ENCODE measurements at places on chromosomes 12 and 14.

- peaks cover 8% of the 10 kb centered on the region for H3K27me3 ChIP-seq
- H3K4me3 ChIP-seq: no peak overlapping the region
- DNase-seq: no peak
- H3K36me3 ChIP-seq: no peaks in the 10 kb centered on the region
- H3K27ac ChIP-seq: no peak overlapping the region
Measured at GRCh38 chr14:69247676-69248440, 12.1 kb upstream of the GALNT16 start.

DNA sequence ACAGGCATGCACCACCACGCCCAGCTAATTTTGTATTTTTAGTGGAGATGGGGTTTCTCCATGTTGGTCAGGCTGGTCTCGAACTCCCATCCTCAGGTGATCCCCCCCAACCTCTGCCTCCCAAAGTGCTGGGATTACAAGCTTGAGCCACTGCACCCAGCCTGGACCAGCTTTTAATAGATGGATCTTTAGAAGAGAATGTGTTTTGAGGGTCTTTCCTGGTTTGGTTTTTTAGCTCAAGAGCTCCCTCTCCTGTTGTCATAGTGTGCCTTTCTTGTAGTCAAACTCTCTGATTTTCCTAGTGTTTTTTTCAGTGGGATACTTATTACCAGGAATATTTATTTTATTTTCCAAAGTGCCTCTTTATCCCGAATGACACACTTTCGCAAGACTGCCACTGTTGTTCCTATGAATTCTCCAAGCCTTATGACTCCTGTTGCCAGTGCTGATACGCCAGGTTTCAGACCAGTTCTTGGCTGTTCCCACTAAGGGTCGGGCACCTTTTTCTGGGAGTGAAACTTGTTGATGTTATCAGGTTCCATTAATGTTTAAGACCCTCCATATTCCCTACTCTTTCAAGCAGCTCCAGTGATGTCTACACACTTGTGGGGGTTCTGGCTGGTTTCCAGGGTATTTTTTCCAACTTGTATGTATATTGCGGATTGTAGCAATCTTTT lies 31.5 kb upstream of the LIMA1 start:
- no peaks in the 10 kb centered on the region for H3K36me3 ChIP-seq
- H3K4me1 ChIP-seq: no peaks in the 10 kb centered on the region
- DNase-seq: no peak
- no peak overlapping the region for H3K27ac ChIP-seq

DNA sequence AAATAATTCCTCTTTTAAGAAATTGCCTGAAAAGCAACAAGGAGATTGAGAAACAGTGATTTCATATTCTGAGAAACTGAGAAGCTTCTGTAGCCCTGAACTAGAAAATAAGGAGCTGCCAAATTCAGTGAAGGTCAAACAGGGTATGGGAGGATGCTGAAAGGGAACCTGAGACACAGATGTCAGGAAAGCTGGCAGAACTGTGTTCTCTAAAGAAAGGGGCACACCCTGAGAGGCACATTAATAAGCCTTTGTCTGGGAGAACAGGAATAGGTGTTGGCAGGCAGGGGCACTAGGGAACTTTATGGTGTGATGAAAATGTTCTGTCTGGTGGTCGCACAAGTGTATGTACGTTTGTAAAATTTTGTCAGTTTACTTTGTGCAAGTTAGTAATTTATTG lies 29.6 kb downstream of the VRK1 start:
- H3K27ac ChIP-seq: peak overlapping the region; percentile 28
- DNase-seq: no peak
- peaks cover 37% of the 10 kb centered on the region for H3K36me3 ChIP-seq
- H3K4me3 ChIP-seq: no peak overlapping the region

DNA sequence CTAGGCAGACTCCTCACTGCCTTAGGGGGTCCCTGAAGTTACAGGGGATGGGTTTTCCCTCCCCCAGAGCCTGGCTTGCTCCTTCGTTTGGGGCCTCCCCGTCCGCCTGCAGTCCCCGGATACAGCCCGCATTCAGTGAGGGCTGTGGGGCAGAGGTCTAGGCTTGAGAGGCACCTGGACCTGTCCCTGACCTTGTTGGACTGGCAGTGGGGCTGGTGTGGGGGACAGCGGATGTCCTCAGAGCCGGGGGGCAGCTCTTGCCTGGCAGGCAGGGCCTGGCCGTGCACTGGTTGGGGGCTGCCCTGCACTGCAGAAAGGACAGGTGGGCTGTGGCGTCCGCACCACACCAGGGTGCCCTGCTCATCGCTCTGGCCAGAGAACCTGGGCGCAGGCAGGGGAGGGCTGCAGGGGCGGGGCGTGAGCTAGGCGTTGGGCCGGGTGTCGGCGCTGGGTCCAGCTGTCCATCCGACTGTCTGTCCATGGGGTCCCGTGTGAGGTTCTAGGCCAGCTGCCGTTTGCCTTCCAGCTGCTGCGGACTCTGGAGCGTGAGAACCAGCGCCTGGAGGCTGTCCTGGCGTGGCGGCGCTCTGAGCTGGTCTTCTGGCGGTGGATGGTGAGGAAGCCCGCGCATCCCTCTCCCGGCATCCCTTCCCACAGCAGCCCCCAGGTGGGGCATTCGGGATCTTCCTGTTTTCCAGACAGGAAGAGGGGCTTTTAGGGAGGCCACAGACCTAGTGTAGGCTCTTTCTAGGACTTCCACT lies 6.0 kb downstream of the TEDC1 start:
- no peaks in the 10 kb centered on the region for H3K27me3 ChIP-seq
- H3K36me3 ChIP-seq: peaks cover 16% of the 10 kb centered on the region
- peaks cover 7% of the 10 kb centered on the region for H3K4me1 ChIP-seq
- no peak overlapping the region for H3K4me3 ChIP-seq

- no peak for DNase-seq
- H3K36me3 ChIP-seq: no peaks in the 10 kb centered on the region
- H3K27ac ChIP-seq: no peak overlapping the region
Measured at GRCh38 chr14:101726954-101727302, 34.6 kb upstream of the PPP2R5C start.

DNA sequence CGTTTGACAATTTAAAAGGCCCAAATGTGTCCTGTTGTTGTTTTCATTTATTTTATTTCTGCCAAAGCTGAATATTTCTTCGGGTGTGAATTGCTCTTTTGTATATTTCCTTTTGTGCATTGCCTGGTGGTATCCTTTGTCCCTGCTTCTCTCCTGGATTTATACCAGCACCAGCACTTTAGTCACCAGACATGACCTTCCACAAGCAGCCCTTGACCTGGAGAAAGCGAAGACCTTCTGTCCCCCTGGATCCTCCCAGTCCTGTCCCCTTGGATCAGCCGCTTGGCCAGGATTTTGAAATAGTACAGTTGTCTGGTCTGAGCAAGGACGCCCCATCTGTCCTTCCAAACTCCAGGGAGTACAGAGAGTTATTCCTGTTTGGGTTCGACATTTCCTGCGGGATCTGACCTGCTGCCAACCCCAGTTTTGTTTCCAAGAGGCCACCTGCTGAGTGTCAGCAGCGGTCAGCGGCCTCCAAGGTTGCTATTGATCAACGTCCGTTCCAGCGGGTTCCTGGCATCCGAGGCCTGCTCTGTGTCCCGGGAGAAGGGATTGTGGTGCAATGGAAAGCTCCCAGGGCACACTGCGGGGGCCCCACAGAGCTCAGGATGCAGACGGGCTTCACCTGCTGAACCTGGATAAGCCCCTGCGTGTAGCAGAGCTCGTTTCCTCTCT lies 45.1 kb upstream of the CHGA start:
- H3K27me3 ChIP-seq: peaks cover 58% of the 10 kb centered on the region
- H3K4me3 ChIP-seq: no peak overlapping the region
- no peak for DNase-seq
- H3K4me1 ChIP-seq: no peaks in the 10 kb centered on the region
- H3K27ac ChIP-seq: no peak overlapping the region
- H3K36me3 ChIP-seq: no peaks in the 10 kb centered on the region

DNA sequence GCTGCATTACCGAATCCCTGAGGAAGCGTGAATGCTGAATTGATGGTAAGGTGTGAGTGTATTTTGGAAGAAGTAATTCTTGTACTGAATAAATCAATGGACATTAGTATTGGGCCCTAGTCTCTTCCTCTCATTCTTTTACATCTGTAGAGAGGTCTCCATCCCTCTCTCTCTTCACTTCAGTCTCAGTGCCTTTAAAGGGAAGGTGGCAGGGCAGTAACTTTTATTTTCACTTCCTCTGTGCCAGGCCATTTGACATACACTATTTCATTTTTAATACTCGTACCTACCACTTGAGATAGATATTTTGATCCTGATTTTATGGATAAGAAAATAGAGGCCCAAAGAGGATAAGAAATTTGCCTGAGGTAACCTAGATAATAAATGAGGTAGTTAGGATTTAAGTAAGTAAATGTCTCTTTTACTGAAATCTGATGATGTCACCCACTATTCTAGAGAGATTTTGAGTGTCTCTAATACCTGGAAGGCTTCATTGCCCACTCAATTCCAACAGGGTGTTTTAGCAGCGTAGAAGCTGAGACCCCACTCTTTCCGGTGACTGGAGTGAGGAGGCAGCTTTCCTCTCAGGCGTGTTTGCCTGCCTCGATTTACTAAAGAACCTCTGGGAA lies 177.9 kb upstream of the PRICKLE1 start:
- H3K27me3 ChIP-seq: no peaks in the 10 kb centered on the region
- H3K27ac ChIP-seq: no peak overlapping the region
- H3K4me3 ChIP-seq: no peak overlapping the region

DNA sequence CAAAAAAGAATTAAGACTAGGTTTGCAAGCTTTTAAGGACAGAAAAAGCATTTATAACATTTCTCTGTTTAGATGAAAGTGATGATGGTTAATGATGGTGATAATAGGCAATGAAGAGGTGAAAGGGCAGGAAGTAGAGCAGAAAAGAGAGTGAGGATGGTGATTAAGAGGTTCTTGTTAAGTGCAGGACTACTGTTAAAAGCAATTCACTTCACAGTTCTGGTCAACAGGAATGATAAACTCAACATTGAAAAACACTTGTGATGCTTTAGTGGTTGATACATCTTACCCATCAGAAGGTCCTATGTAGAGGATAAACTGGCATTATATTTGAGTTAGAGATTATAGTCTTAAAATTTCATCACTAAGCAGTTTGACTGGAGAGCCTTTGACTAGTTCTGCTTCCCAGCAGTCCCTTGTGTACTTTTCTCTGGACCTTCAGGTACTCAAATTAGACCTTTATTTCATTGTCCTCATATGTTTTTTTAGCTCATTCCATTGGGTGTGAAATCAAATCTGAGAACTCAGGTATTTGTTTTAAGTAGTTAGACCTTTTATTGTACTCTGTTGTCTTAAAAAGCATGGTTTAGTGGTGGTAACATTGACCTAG lies 10.9 kb downstream of the RAP1B start:
- peaks cover 76% of the 10 kb centered on the region for H3K4me1 ChIP-seq
- DNase-seq: no peak
- H3K4me3 ChIP-seq: peak overlapping the region; percentile 9
- H3K27ac ChIP-seq: peak overlapping the region; percentile 60
- no peaks in the 10 kb centered on the region for H3K27me3 ChIP-seq

- H3K27me3 ChIP-seq: peaks cover 7% of the 10 kb centered on the region
- H3K27ac ChIP-seq: no peak overlapping the region
- no peak overlapping the region for H3K4me3 ChIP-seq
- no peak for DNase-seq
Measured at GRCh38 chr12:6106218-6106617, 18.3 kb downstream of the VWF start.

GRCh38 chr12:73892201-73892600 lies 645.4 kb upstream of the ATXN7L3B start:
- no peak for DNase-seq
- H3K4me1 ChIP-seq: no peaks in the 10 kb centered on the region
- no peak overlapping the region for H3K27ac ChIP-seq
- H3K36me3 ChIP-seq: no peaks in the 10 kb centered on the region
- no peaks in the 10 kb centered on the region for H3K27me3 ChIP-seq

GRCh38 chr12:99910342-99910741 lies 74.4 kb downstream of the ANKS1B start:
- H3K36me3 ChIP-seq: no peaks in the 10 kb centered on the region
- H3K27ac ChIP-seq: no peak overlapping the region
- no peaks in the 10 kb centered on the region for H3K4me1 ChIP-seq
- no peak for DNase-seq

DNA sequence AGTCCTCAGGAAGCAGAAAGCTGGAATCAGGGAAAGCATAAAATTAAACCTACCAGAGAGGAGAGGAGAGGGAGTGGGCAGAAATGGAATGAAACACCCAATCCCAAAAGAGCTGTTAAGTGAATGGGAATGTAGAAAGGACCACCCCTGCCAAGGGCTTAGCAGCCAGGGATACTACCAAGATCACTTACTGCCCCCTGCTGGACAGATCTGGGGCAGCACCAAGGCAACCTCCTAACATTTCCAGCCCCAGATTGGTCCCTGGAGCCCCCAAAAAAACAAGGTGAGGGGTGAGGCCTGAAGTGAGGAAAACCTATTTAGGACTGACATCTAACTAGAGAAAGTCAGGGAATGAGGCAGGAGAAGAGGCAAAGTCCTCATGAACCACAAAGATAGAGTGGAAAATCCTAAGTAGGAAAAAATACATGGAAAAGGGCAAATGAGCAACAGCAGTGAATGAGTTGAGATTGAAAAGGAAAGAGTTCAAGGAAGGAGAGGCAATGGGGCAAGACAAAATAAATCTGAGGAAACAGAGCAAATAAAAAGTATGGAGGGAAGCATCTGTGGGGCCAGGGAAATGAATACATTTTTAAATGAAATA lies 11.2 kb upstream of the FKBP11 start:
- peak; percentile 36 for DNase-seq
- peaks cover 63% of the 10 kb centered on the region for H3K36me3 ChIP-seq
- no peak overlapping the region for H3K4me3 ChIP-seq

GRCh38 chr14:50006141-50006540 lies 110.2 kb downstream of the VCPKMT start:
- no peaks in the 10 kb centered on the region for H3K27me3 ChIP-seq
- H3K4me1 ChIP-seq: peaks cover 54% of the 10 kb centered on the region
- H3K36me3 ChIP-seq: peaks cover 6% of the 10 kb centered on the region

DNA sequence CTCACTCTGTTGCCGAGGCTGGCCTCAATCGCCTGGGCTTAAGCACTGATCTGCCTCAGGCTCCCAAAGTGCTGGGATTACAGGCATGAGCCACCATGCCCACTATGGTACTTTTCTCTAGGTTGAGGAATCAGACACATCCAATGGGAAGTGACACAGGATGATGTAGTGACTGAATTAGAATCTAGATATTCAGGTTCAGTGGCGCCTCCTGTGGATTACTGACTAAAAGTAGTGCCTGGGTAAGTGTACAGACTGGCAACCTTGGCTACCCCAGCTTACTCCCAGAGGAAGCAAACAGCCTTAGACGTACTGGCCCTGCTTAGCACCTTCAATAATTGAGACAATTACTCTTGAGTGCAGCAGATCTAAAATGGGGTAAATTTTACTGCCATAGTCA lies 22.8 kb downstream of the GALNT8 start:
- H3K36me3 ChIP-seq: no peaks in the 10 kb centered on the region
- no peak for DNase-seq
- H3K4me1 ChIP-seq: no peaks in the 10 kb centered on the region

GRCh38 chr12:93081810-93082165 lies 152.7 kb upstream of the EEA1 start:
- H3K4me3 ChIP-seq: no peak overlapping the region
- H3K36me3 ChIP-seq: peaks cover 1% of the 10 kb centered on the region
- H3K27ac ChIP-seq: no peak overlapping the region
- DNase-seq: no peak

DNA sequence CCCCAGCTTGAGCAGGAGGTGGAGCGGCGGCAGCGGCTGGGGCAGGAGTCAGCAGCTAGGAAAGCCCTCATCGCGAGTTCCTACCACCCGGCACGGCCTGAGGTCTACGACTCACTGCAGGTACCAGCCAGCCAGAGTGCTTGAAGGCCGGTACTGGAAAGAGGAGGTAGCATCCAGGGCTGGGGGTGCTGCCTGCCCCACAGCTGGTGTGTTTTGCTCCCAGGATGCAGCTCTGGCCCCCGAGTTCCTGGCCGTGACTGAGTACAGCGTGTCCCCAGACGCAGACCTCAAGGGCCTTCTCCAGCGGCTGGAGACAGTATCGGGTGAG lies 1.6 kb downstream of the OGFOD2 start:
- DNase-seq: no peak
- H3K36me3 ChIP-seq: peaks cover 8% of the 10 kb centered on the region
- peak overlapping the region; percentile 31 for H3K27ac ChIP-seq
